ENCODE measurements at places on chromosomes 2 and 18.

- no peak for DNase-seq
Measured at GRCh38 chr2:221836095-221836494, 264.0 kb upstream of the EPHA4 start.

DNA sequence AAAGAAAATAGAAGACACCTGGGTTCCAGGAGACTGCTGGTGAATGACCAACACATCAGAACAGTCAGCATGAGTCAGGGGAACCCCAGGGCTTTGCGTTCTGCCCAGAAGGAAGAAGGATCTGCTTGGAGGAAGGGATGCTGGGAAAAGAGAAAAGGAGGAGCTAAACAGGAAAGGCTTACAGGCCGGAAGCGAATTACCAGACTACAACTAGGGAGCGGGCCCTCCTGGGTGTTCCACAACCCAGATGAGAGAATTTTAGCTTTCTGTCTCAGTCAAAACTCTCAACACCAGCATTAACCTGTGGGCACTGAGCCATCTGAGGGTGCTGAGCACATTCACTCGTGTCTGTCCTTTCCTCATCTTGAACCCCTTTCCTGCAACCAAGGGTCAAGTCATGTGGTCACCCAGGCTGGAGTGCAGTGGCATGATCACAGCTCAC is 19.2 kb downstream of the CDC42EP3 start:
- DNase-seq: no peak

GRCh38 chr2:133936601-133937000 is 317.3 kb upstream of the MGAT5 start:
- peak; percentile 56 for DNase-seq

- DNase-seq: no peak
Measured at GRCh38 chr18:78390348-78390951, 589.2 kb upstream of the SALL3 start.

- DNase-seq: no peak
Measured at GRCh38 chr2:240917684-240918257, 11.6 kb downstream of the CROCC2 start.

- DNase-seq: no peak
Measured at GRCh38 chr18:2572171-2572569, 813 bp downstream of the NDC80 start.

- no peak for DNase-seq
Measured at GRCh38 chr2:116891191-116891590, 923.3 kb upstream of the DDX18 start.

- DNase-seq: no peak
Measured at GRCh38 chr18:1797235-1797634, 774.1 kb downstream of the METTL4 start.

GRCh38 chr2:161954103-161954502 is 119.9 kb downstream of the DPP4 start:
- DNase-seq: peak; percentile 34

DNA sequence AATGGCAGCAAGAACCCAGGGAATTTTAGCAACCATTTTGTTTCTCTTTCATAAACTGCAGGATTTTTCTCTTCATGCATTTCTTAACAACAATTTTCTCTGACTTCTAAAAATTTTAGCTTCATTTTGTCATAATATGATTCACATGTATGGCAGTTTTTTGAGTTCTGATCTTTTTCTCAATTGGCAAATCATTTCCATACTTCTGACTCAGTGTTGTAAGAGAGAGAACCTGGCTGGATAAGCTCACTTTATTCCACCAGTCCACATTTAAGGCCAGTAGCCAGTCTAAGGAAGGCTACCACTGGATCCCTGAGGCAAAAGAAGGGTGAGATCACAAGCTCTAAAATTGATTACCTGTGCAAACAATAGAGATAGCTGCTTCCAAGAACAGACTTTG is 42.8 kb upstream of the COL3A1 start:
- no peak for DNase-seq

- DNase-seq: no peak
Measured at GRCh38 chr2:5592916-5593315, 99.3 kb upstream of the SOX11 start.

- DNase-seq: no peak
Measured at GRCh38 chr2:101479810-101480209, 4.9 kb upstream of the RFX8 start.

- no peak for DNase-seq
Measured at GRCh38 chr2:54675738-54676137, 47.7 kb upstream of the EML6 start.

DNA sequence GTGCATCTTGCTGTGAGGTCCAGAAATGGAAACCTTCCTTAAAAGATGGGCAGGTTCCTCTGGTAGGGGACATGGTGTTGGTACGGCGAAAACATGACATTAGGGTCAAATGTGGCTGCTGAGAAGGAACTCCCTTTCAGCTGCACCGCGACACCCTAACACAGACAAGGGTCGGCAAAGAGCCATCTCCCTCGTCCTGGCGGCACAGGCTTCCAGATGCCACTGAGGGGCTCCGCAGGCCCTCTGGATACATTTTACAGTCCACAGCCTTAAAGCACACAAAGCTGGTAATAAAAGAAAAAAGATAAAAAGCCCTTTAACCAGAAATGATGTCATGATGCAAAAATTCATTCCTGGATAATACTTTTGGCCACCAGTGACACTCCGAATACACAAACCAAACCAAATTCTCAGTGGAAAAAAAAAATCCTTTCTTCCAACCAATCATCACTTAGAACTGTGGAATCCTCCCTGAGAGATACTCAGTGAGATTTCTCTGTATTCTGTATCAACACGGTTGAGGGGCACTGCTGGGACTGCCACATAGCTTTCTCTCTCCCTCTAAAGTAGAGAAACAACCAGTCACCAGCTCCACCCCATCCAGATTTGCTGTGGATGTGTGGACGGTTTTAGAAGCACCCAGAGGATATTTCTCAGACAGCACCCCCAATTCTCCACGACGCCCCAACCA is 174.8 kb downstream of the HDAC4 start:
- no peak for DNase-seq
